EH (cell line): ENCODE measurements at places on chromosomes 12 and 14.

DNA sequence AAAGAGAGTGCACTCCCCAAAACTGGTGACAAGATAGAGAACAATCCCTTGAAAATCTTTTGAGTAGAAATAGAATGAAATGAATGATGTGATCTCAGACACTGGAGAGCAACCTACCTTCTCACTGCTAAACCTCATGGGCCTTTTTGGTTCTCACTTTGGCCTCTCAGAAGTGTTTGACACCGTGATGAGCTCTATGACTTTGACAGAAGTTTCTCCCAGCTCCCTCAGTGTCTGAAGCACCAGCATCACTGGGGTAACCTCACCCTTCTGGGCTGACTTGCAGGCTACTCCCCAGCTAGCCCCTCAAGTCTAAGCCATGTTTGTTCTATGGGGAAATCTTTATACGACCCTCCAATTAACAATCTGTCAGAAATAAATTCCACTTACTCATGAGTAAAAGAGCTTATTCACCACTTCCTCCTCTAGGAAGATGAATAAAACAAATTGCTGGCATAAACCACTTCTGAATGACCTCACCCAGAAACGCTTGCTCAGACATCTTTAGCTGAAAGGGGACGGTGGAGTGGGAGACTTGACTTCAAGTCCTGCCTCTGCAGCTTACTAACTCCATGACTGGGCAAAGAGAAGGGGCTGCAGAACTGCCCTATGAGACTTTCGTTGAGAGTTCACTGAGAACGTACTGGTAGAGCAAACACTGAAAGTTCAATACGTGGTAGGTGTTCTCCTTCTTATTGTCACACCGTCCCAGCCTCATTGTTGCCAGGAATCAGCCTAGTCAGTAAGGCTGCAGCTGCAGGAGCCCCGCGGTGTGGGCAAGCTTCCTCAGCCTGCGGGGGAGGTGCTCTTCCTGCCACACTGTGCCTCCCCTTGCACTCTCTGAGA is 46.5 kb downstream of the ST8SIA1 start:
- peak; percentile 66 for DNase-seq

GRCh38 chr12:68913682-68914081 is 19.3 kb downstream of the CPM start:
- no peak for DNase-seq

DNA sequence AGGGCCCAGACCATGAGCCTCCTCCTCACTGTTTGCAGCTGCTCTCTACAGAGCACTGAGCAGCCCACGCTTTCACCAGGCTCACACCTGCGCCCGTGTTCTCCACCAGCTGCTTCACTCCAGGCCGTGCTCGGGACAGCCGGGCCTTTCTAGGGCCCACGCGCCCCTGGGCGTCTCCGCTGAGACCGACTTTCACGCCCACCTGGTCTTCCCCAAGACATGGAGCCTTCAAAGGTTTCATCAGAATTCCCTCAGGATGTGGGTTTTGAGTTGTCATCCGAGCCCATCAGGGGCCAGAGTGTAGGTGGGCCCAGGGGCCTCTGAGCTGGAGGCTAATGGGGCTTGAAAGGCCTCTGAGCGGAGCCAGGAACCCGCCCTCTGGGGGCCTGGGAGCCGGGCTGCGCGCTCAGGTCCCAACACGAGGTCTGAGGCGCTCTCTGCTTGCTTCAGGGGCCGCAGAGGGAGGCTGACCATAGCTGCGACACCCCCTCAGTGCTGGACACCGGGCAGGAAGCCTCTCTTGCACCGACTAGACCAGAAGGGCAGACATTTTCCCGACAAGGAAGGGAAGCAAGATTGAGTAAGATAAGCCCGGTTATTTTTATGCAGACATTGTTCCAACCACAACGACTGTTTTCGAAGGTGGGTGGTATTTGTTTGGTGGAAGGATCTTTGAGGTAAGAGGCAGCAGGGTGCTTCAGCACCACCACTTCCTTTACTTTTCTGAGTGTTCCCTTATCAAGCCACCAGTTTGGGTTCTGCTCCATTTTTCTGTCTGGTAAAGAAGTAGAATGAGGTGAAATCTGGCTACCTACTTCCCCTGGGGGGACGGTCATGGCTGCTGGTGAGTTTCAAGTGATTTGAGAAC is 125.0 kb upstream of the FUT8 start:
- no peak for DNase-seq

- peak; percentile 15 for DNase-seq
Observed at GRCh38 chr12:460261-461230, 807 bp downstream of the B4GALNT3 start.

DNA sequence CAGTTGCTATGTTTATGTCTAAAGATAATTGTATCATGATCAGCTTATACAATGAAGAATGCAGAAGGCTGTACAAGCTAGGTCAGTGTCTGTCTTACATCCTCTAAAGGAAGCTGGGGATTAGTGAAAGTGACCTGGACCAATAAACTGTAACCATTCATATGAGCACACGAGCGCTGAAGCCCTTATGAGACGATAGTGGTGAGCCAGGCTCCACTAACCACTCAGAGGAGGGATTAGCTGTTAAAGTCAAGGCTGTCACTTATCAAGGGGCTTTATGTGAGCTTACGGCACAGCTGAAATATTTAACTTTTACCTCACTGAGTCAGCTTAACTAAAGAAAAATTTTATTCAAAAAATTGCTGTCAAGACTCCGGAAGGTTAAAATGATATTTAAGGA is 30.3 kb downstream of the NDUFA12 start:
- no peak for DNase-seq

GRCh38 chr14:86766469-86766868 is 1226.5 kb downstream of the GALC start:
- peak; percentile 15 for DNase-seq

DNA sequence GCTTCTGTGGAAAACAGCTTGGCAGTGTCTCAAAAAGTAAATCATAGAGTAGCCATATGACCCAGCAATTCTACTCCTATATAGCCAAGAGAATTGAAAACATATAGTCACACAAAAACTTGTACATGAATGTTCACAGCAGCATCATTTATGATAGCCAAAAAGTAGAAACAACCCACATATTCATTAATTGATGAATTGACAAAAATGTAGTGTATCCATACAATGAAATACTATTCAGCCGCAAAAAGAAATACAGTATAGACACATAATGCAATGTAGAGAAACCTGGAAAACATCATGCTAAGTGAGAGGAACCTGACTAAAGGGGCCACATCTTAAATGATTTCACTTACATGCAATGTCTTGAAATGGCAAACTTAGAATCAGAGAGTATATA is 326.6 kb downstream of the KCNH5 start:
- DNase-seq: no peak

DNA sequence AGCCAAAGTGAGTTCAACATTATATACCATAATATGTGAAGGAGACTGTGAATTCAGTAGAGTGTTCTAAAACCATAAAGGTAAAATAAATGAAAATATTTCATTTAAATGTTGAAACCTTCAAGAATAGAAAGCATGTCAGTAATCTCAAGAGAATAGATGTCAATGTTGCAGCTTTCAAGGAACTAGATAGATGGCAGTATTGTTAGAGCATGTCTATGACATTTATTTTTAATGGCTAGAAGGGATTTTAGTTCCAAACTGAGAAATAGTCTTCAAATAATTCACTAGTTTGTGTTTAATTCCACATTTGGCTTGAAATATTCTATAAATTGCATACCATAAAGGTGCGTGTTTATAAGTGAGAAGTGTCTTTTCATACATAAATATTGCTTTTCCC is 326.5 kb downstream of the FLRT2 start:
- DNase-seq: no peak

DNA sequence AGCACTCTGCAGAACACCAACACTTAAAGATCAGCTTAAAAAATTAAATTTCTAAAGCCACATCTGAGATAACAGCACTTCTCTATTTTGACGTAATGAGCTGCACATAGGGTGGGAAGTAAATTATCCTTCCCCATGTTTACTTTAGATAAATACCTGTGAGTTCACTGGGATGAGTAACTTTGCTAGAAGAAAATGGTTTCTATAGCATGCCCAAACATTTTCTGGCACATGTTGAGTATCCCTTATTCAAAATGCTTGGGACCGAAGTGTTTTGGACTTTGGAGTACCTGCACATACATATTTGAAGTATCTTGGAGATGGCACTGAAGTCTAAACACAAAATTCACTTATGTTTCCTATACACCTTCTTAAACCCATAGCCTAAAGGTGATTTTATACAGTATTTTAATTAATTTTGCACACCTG is 6.6 kb downstream of the SLC38A2 start:
- DNase-seq: no peak

DNA sequence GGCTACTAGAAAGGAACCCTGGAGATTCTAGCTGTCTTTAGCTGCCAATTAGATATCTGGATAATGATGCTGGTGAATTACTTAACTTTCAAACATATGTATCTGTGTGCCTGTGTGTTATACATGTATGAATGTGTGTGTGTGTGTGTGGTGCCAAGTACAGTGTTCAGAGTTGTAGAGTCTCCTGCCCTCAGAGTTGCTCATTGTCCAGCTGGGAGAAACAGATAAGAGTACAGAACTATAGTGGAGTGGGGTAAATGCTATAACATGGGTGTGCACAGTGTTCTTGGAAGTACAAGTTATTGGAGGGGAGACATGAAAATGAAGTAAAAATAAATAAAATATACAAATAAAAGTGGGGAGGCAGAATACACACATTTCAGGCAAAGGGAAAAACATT is 23.6 kb upstream of the ADAM20 start:
- no peak for DNase-seq

DNA sequence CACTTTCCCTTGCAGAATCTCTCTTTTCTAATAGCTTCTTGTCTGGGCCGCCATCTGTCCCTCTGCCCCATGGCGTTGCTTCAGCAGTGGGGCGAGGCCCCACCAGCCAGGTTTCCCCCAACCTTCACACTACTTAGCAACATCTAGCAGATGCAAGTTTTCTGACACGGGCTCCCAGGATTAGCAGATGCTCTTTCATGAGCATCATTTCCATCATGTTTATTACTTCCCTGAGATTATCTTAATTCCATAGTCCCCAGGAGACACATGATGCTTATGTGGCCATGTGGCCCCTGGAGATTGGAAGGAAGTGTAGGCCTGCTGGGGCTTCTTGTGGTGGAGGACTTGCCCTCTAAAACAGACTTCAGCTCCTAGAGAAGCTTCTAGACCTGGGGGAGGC is 102.0 kb upstream of the MYL2 start:
- no peak for DNase-seq

DNA sequence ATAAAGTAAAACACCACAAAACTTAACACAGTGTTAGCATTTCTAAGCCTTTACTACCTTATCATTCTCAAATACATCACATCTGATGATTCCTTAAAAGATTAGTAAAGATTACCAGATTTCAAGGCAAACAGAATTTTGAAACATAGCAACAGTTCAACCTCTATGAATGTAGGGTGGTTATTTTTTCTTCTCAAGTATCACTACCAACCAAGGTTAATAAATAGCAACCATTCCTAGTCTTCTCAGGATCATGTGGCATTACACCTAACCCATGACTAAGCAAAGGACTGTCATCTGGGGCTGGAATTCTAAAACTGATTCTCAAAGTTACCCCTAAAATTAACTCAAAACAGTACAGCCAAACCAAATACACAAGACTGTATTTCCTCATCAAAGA is 39.4 kb upstream of the CSRNP2 start:
- DNase-seq: no peak

DNA sequence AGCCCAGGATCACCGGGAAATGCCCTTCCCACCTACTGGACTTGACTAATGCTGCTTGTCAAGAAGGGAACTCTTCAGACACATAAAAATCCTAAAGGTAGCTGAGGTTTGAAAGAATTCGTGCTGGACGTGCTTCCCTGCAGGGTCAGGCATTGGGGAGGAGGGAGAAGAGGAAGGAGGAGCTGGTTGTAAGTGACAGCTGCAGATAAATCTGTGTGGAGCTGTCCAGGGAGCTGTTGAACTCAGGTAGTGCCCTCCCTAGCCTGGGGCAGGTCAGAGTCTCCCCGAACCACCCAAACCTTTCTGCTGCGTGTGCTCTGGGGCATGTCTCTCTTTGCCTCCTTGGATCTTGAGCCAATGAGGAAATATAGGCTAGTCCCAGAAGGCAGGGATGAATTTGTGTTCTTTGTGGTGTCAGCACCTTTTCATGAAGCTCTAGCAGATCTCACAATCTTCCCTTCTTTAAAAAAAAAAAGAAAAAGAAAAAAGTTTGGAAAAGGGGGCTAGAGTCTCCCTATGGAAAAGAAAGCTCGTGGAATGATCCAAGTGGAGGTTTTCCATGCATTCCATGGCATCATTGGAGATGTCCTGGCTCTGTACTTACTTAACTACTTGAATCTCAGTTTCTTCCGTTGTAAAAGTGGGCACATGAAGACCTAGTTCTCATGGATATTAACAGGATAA is 23.6 kb upstream of the FOS start:
- DNase-seq: peak; percentile 45

- DNase-seq: no peak
Observed at GRCh38 chr14:98103705-98104104, 1168.3 kb downstream of the BCL11B start.

DNA sequence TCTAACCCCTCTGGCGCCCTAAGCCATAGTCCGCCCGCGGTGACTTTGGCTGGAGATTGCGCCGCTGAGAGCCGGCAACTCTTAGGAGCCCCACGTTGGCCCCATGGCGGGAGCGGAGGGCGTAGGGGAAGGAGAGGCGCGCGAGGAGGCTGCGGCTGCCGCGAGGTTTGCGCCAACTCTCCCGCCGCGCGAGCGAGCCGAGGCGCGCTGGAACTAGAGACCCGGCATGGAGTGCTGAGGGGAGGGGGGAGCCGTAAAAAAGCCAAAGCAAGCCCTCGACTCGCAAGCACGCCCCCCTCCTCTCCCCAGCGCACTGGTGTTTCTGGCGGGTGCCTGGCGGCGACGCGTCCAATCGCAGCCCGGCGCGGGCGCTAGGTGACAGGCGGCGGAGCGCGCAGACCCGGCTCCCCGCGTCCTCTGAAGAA is at the start of gene SYT10:
SYT10 (minus strand) TSS at position 233 of the 425 bp plus-strand sequence. CDS start 297 bp downstream, outside the sequence.
- DNase-seq: no peak

DNA sequence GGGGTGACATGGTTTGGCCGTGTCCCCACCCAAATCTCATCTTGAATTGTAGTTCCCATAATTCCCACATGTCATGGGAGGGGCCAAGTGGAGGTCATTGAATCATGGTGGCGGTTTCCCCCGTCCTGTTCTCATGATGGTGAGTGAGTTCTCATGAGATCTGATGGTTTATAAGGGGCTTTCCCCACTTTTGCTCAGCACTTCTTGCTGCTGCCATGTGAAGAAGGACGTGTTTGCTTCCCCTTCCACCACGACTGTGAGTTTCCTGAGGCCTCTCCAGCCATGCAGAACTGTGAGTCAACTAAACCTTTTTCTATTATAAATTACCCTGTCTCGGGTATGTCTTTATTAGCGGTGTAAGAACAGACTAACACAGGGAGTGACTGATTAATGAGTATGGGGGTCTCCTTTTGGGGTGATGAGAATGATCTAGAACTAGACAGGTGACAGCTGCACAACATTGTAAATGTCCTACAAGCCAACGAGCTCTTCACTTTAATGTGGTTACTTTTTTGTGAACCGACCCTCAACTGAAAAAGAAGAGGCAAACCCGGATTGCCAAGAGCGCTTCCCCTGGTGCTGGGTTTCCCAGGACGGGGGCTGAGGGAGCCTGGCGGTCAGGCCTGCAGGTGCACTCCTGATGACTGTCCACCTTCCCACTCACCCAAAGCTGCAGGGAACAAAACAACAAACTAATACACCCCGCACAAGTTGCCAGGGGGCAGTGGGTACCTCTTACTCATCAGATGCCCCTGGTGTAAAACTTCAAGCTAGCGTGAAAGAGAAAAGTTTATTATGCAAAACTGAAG is 90.1 kb downstream of the NCOR2 start:
- DNase-seq: no peak
